Stimulated activated CD4-positive, alpha-beta T cell treated with anti-CD3 and anti-CD28 coated beads, Interleukin-4, amount 100 ng/mL, for 1 hour (primary cell): ENCODE measurements at places on chromosomes 12 and 14.

GRCh38 chr14:96221109-96221650, 16.5 kb downstream of the BDKRB2 start:
- no peak for DNase-seq

DNA sequence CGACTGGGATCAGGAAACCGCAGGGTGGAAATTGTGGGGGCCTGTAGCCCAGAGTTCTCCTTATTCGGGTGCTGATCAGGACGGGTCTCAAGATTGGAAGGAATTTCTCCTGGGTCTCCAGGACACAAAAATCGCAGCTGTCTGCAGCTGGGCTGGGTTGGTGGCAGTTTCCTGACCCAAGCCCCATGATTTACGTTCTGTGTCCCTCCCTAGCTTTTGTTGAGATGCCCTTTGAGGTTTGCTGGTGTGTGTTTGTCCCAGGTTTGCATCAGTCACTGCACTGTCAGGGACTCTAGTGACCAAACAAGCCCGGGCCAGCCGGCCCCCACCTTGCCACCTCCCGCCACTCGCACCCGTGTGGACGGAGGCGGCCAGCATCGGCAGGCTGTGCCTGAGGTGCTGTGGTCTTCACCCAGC, 89.5 kb downstream of the FBXL14 start:
- DNase-seq: no peak

- DNase-seq: no peak
These were observed 19.1 kb upstream of the FICD start for GRCh38 chr12:108495823-108496579.

- no peak for DNase-seq
These were observed 4.2 kb downstream of the GSTZ1 start for GRCh38 chr14:77324816-77325745.

DNA sequence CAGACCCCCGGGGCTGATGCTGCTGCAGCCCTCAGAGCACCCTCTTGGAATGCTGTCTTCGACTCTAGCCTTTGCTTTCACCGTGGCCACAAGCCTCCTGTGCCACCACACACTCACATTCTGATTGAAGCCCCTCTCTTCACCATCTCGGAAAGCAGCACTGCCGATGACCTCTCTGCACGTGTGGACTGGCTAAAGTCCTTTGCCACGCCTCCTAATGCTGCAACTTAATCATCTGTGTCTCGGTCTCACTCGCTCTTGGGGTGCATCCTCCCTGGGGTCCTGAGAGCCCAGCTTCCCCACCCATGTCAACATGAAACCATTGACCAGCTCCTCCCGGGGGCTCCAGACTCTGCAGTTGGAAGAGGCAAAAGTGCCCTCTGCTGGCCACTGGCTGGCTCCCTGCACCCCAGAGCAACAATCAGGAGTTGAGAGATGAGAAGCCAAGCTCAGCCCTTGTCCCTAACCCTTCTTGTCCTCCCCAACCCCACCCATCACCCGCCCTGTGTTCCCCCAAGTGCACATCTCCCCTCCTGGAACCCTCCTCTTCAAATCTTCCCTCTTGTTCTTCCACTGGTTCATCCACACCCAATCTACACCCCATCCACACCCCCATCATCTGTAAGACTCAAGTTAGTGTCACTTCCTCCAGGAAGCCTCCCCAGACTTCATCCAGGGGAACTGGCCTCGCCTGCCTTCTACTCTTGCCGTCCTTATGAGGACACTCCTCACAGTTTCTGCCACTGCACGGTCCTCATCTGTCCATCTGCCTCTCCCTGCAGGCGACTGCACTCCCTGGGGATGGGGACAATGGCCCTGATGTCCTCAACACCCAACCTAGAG, 23.6 kb upstream of the FAM181A start:
- no peak for DNase-seq
